SW 1271 (cell line): ENCODE measurements at places on chromosomes 6 and 20.

DNA sequence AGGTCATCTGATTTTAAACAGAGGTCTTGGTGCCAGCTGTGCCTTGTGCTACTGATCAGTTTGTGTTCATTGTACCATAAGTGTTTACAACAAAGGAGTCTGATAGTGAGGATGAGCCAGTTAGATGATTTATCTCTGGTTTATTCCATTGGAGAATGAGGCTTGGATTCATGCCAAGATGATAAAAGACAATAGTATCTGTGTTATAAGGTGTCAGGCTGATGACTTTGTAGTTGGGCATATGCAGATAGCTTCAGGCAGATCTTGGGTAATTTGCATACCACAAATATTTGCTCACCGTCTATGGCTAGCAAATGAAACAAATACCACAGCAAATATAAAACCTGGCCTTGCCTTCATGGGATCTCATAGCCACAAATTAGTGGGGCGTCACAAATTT, 43.3 kb upstream of the PHACTR2 start:
- no peak for DNase-seq

DNA sequence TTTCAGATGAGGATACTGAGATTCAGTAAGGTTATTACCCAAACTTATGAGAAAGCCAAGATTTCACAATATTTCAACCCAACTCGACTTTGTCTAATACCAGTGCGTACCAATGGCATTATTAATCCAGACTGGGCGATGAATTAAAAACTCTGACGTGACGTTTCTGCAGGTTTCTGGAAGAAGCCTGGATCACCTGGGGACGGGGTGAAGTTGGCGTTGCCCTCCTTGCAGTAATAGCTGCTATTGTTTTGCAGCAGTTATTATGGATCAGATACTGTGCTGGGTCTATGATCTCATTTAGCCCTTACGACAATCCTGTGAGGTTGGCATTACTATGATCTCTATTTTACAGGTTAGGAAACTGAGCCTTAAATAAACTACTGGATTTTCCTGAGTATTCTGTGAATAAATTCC, 569 bp upstream of the CDC5L start:
- DNase-seq = no peak

GRCh38 chr20:21063276-21063675, 42.9 kb downstream of the LINC00237 start:
- no peak for DNase-seq

- DNase-seq = no peak
Observed at GRCh38 chr20:24694157-24694726, 224.8 kb downstream of the SYNDIG1 start.
